CD4-positive, alpha-beta T cell treated with Interleukin-6 at 100 ng/mL for 8 hours (primary cell): ENCODE measurements at places on chromosomes 3 and 15.

DNA sequence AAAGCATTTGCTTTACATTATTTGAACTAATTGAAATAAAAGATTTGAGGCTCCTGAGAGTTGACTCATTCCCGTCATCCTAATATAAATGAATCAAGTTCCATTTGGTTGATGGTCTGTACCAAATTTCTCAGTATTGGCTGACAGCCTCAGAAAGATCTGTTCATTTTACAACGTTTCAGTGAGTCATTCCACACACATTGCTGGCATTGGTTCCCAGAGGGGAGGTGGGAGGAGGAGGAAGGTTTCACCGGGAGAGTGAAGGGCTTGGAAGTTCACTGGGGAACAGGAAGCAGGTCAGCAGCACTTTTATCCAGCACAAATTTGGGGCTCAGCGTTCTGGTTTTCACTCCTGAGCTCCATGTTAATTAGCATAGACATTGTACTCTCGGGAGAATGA is 176.7 kb upstream of the CADPS start:
- no peak for DNase-seq

DNA sequence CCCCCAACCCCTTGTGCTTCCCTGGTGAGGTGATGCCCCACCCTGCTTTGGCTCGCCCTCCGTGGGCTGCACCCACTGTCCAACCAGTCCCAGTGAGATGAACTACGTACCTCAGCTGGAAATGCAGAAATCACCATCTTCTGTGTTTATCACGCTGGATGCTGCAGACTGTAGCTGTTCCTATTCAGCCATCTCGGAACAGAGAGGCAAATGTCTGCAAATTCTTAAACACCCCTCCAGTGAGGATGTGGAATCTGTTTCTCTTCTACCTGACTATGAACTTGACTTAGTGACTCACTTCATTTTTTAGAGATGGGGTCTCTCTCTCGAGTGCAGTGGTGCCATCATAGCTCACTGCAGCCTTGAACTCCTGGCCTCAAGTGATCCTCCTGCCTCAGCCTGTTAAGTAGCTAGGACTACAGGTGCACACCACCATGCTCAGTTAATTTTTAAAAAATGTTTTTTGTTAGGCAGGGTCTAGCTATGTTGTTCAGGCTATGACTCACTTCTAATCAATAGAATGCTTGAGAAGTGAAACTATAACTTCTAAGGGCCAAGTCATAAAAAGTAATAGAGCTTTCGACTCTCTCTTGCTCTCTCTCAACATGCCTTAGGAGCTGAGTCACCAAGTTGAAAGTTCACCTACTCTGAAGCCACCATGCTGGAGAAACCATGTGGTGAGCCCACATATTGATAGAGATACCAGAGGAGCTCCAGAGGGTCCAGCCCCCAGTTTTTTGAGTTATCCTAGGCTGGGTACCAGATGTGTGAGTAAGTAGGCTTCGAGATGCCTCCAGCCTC is 11.5 kb upstream of the PARP14 start:
- DNase-seq: no peak

GRCh38 chr15:80929225-80929624 is 60.4 kb downstream of the MESD start:
- no peak for DNase-seq

GRCh38 chr3:106263546-106263945 is 394.7 kb upstream of the CBLB start:
- no peak for DNase-seq

- DNase-seq: peak; percentile 68
Measured at GRCh38 chr15:101088788-101089578, 162.9 kb downstream of the CHSY1 start.

DNA sequence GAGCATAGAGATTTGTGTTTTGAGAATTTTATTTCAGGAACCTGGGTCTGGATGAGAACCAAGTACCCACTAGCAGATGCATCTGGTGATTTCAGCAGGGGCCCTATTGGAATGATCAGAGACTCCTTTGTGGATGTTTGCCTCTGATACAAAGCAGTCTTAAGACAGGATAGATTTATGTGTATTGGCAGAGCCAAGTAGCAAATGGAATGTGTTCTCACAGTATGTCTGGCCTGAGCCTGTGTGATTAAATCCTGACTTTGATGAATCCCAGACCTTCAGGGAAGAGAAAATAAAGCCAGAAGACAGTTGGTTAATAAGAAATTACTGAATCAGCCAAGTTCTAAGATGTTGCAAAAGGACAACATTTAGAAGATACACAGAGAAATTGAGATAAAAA is 755.5 kb upstream of the SEMA6D start:
- DNase-seq: no peak

GRCh38 chr15:66957431-66957720 is 108.0 kb upstream of the SMAD3 start:
- DNase-seq: no peak

GRCh38 chr3:118809696-118810498 is 224.7 kb downstream of the IGSF11 start:
- no peak for DNase-seq

DNA sequence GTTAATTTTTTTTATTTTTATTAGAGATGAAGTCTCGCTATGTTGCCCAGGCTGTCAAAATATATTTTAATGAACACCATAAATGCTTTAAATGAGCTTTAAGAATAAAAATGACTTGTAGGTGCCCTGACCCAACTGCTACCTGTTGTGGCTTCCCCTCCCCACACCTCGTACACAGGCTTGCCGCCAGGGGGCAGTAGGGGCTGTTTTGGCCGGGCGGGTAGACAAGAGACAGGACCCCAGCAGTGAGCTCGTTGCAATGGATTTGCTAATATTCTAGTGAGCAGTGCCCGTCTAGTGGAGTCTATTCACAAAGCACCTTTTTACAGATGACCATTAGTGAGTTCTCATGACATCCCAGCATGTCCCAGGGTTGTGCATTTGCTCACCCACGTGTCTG is 418.1 kb downstream of the OCA2 start:
- no peak for DNase-seq

GRCh38 chr3:12278566-12278965 is 10.3 kb upstream of the PPARG start:
- DNase-seq: no peak

DNA sequence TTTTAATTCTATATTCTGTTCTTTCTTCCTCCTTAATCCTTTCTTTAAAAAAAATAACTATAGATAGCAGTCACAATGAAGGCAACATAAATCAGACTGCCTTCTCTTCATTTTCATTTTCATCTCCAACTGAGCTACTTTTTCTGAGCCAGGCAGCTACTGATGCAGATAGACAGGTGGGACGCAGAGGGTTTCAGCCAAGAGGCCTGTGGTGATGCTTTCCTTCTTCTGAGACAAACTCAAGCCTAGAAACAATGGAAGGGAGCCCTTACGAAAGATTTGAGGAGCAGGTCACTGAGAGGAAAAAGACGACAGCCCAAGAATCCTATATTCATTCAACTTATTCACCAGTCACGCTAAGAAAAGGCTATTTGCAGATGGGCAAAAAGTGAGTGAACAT is 220.0 kb upstream of the MLF1 start:
- no peak for DNase-seq

GRCh38 chr3:152737021-152737908 is 97.7 kb upstream of the P2RY1 start:
- DNase-seq: no peak

DNA sequence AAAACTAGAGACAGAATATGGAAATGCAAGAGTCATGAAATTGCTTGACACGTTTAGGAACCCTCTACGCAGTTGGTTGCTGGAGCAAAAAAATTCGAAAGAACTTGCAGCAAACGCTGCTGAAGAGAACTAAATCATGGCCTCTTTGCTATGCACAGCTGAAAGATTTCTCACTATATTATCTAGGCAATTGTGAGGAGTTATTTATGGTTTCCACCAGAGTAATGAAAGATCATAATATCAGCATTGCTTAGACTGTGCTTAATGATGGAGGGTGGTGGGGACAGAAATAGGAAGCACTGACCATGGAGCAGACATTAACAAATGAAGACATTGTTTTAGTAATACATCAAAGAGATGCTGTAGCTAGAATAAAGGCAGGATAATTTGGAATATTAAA is 593.4 kb upstream of the ZNF717 start:
- DNase-seq: no peak

- DNase-seq: no peak
Measured at GRCh38 chr3:120300971-120301370, 15.9 kb upstream of the GPR156 start.

- DNase-seq: no peak
Measured at GRCh38 chr3:189883113-189883753, 237.5 kb downstream of the P3H2 start.

DNA sequence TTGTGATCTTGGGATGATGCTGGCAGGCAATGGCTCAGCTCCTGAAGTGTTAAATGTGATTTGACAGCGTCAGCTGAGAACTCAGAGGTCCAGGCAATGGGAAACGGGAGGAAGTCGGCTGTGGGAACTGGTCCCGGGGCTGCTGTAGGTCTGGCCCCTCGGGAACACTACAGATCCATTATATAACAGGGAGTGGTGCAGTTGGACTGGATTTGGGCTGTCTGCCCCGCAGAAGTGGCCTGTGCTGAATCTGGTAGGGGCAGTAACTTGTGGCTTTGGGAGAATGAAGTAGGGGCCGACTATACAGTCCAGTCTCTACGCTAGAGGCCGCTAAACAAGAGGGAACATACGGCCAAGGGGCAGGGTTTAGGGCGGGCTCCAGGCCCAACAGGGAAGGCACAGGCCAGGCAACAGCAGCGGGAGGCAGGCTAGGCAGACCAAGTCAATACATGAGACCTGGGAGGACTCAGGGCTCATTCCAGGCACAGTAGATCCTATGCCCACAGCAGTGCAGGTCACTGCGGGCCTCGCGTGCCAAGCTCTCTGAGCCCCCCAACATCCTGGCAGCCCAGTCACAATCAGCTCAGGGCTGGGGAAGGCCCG is 20.3 kb upstream of the IL16 start:
- no peak for DNase-seq

DNA sequence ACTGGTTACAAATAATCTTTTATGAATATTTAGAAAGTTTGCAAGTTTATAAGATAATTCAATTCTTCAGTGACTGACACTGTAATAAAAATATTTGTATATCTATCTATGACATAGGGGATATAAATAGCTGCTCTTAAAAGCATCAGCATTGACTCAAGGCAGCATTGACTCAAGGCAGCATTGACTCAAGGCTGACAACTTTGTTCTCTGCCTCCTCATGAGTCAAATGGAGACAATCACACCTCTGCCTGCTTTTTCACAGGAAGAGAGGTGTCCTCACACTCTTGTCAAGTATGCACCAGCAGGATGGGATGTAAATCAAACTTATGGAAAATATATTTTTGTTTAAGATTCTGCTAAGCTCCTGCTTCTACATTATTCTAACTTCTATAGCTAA is 1173.1 kb downstream of the NSUN3 start:
- DNase-seq: no peak

DNA sequence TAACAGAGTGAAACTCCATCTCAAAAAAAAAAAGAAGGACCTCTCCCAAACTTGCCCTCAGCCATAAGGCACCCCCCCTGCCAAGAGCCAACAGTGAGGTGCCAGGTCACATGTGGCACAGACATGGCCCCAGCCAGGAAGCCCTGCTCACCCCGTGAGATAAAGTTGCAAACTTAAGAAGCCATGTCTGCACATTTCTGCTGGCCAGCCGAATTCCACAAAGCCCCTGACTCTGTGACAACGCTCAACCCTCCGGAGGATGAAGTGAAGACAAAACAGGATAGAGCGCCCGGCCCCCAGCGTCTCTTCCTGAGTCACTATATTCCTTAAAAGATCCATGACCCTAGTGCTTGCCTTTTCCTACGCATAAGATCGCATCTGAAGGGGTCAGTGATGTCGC is 188.1 kb downstream of the XXYLT1 start:
- no peak for DNase-seq

- DNase-seq: no peak
Measured at GRCh38 chr15:66310786-66311185, 17.4 kb downstream of the DIS3L start.

- DNase-seq: no peak
Measured at GRCh38 chr3:120394347-120394746, 45.2 kb upstream of the LRRC58 start.

- DNase-seq: peak; percentile 51
Measured at GRCh38 chr3:12479919-12480427, 4.3 kb upstream of the TSEN2 start.

- no peak for DNase-seq
Measured at GRCh38 chr3:158769952-158770740, 31.7 kb upstream of the MFSD1 start.

DNA sequence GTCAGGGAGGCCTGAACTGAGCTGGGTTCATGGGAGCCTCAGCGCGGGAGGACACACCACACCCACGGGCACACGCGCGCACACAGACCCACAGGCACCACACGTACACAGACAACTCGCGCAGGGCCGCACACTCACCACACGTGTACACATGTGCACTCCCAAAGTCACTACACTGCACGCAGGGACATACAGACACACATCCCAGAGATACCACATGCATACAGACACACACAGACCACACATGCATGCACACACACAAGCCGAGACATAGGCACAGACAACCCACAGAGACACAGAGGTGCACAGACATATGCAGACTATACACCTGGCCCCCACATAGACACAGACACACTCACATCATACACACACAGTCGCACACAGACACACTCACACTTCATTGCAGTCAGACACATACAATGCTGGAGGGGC is 1.1 kb upstream of the MGLL start:
- no peak for DNase-seq

DNA sequence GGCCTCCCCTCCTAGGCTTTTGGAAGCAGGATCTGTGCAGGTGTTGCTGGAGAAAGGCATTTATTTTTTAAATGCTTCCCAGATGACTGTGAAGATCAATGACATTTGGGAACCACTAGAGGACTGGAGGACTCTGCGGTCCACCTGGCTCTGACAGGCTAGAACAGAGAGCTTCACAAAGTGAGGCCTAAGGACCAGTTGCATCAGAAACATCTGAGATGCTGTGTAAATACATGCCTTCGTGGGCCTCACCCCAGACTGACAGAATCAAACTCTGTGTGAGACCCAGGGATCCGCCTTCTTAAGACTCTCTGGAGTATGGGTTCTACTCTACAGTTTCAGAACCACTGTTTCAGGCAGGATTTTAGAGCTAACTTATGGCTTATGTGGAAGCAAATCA is 105.0 kb upstream of the ICE2 start:
- no peak for DNase-seq

DNA sequence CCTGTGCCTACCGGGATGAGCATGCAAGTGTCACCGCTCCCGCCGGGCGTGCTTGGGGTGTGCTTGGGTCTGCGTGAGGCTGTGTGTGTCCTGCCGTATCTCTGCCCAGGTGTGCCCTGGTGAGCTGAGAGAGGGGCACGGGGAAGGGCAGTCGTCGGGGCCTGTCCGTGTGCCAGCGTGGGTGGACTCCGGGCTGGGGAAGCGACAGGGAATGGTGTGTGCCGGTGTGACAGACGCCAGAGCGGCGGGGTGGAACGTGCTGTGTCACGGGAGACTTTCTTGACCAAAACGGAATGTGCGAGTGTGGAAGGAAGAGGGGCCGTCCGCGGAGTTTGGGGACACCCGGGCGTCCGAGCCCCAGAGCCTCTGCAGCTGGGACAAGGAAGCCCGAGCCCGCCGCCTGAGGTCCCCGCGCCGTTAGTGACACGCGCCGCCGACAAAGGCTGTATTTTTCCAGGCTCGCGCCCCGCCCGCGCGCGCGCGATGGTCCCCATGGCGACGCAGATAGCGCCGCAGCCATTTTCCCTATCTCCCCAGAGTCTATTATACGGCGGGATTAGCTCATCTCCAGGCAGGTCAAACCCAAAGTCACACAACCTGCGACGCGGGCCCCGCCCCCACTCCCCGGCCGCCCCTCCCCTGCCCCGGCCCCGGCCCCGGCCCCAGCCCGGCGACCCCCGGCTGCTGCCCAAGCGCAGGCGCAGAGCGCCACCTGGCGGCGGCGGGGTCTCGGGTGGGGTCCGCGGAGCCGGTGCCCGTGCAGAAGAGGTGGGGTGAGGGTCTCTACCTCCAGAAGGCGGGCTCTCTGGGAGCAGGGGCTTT is 4.5 kb upstream of the GATA2 start:
- DNase-seq: peak; percentile 44
